ENCODE measurements at places on chromosomes 16 and 17.

- no peak for DNase-seq
Measured at GRCh38 chr17:11797803-11798202, 199.5 kb downstream of the ZNF18 start.

DNA sequence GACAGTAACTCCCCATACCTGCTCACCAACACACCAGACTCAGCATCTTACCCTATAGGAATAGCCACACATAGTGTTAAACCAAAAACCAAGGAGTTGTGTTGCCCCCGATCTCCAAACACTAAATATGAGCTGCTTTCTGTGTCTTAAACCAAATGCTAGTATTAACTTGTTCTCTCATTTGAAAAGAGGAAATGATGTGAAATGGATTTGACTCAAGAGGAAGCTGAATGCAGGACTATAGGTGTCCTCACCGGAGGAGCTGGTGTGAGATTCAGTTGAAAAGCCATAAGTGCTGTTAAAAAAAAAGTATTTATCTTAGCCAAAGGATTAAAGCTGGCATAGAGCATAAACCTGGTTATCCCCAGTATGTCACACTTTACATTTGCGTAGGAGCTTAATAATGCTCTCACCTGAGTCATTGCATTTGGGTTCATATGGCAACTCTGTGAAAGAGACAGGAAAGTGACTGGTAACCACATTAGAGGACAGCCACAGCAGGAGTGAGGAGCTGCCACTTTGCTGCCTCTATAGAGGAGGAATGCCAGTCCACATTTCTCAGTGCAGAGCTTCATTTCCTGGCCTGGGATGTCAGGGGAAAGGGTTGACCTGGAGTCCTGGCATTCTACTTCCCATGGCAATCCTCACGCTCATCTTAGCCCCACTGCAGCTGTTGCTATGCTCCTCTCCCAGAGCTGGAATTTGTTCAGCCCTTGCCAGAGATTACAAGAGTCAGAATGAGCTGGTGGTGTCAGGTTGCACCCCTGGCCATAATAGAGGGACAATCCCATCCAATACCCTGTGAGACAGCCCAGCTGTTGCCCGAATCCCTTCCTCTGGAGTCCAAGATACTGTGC is 143.3 kb upstream of the ANKFN1 start:
- no peak for DNase-seq

DNA sequence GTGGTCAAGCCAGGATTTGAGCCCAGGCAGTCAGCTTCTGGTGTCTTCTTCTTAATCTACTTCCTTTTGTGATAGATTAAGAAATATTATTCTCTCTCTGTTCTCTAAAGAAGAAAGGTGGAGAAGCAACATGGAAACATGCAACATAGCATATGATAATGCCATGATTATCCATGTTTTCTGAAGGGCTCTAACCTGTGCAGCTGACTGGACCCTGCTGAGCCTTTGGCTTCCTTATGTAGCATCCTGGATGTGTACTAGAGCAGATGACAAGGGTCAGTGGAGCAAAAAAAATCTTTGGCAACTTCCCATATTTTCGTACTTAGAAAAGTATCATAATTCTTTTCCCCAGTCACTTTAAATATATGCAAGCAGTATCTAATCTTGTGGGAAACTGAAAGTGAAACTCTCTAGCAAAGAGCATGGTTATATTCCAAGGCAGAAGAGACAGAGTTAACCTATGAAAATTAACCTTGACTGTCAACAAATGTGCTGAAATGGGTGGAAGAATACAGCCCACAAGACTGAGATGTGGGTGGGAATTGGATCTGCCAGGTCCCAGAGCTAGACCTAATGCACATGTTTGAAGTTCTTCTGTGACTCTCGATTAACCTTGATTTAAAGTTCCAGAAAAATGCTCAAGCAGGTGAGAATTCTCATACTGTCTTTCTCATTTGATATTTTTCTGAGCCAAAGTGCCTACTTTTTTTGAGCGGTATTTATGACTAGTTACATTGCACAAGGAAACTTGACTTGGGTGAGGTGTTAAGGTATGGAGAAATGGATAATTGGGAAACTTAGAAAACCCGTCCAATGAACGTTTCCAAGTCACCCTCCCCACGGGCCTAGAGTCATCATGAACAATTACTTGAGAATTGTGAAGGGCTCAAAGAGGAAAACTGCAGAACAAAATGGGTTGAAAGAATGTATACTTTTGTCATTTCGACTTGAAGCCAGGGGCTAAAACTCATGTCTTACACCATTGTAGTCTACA is 248.6 kb downstream of the FTO start:
- DNase-seq, result no peak

DNA sequence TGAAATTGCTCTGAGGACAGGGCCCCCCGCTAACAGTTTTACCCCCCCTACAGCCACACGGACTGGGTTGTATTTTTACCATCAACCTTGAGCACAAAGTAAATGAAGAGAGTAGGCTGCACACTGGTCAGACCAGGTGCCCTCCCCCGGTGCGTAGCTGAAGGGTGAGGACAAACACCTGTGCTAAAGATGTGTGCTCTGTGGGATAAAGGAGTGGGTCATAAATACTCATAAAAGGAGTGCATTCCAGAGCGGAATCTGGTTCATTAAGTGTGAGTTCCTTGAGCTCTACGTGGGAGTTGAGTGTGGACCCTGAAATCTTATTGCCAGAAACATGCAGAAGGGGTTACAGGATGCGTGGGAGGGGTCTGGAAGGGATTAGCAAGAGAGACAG is 217.0 kb downstream of the CCDC182 start:
- DNase-seq, result peak; percentile 46

DNA sequence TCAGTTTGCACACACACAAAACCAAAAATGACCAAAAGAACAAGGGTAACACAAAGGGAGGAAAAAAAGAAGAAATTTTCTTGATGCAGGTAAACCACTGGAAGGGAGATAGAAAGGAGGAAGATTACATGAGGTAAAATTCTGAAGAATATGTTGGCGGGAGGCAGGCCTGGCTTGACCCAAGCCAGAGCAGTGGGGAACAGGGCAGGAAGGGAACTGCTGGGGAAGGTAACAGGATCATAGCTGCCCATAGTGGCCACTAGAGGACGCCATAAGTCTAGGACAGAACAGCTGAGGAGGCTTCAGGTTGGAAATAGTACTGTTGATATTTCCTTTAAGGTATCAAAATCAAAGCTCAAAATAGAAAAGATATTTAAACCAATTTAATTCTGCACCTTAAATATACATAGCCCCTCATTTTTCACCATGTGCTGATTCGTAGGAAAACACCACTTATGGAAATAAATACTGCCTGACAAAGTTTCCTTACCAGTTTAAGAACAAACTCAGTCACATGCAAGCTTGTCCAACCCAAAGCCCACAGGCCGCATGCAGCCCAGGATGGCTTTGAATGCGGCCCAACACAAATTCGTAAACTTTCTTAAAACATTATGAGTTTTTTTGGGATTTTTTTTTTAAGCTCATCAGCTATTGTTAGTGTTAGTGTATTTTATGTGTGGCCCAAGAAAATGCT is 15.5 kb downstream of the VPS35 start:
- peak; percentile 17 for DNase-seq

- DNase-seq, result no peak
Measured at GRCh38 chr16:3774156-3774767, 56.9 kb upstream of the TRAP1 start.

DNA sequence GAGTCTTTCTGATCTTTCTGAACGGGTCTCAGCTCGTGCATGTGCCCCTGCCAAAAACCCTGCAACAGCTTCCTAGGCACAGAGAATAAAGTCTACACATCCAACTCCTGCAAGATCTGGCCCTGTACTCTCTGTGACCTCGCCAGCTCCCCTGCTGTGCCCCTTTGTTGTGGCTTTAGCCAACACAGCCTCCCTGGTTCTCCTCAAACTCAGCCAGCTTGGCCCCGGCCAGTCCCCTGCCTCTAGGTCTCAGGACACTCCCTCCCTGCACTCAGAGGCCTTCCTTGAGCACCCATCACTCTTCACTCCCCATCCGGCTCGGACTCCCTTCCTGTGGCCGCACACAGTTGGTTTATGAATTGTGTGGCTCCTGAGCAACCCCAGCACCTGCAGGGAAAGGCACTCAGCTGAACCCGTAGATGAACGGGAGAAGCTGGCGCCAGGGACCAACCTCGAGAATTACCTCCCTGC is 1.4 kb downstream of the CEP131 start:
- DNase-seq, result no peak

DNA sequence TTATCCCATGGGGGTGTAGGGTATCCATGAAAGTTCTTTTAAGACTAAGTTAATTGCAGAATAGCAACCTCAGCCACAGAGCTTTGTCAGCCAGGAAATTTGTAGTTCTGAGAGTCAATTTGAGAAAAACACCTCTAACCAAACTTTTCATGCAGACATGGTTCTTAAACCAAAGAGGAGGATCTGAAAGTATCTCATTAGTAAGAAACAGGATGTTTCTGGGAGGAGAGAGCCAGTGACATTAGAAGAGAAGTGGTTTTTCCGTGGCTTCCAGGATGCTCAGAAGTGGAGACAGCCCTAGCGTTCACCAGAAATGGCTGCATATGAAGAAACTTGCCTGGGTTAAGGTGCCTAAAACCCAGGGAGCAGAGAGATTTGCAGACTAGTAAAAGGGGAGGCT is 7.9 kb downstream of the GNAO1 start:
- no peak for DNase-seq

DNA sequence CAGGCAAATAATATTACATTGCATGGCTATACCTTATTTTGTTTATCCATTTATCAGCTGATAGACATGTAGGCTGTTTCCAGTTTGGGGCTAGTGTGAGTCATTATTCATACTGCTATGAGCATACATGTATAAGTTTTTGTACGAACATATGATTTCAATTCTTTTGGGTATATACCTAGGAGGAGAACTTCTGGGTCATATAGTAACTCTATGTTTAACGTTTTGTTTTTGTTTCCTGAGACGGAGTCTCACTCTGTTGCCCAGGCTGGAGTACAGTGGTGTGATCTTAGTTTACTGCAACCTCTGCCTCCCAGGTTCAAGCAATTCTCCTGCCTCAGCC is 2.4 kb upstream of the ITGAL start:
- no peak for DNase-seq

GRCh38 chr17:79970576-79971068 is 65.0 kb downstream of the TBC1D16 start:
- DNase-seq, result no peak

GRCh38 chr17:14299280-14300141 is 1.4 kb upstream of the HS3ST3B1 start:
- no peak for DNase-seq

- no peak for DNase-seq
Measured at GRCh38 chr17:49887086-49887743, 39.3 kb upstream of the TAC4 start.

DNA sequence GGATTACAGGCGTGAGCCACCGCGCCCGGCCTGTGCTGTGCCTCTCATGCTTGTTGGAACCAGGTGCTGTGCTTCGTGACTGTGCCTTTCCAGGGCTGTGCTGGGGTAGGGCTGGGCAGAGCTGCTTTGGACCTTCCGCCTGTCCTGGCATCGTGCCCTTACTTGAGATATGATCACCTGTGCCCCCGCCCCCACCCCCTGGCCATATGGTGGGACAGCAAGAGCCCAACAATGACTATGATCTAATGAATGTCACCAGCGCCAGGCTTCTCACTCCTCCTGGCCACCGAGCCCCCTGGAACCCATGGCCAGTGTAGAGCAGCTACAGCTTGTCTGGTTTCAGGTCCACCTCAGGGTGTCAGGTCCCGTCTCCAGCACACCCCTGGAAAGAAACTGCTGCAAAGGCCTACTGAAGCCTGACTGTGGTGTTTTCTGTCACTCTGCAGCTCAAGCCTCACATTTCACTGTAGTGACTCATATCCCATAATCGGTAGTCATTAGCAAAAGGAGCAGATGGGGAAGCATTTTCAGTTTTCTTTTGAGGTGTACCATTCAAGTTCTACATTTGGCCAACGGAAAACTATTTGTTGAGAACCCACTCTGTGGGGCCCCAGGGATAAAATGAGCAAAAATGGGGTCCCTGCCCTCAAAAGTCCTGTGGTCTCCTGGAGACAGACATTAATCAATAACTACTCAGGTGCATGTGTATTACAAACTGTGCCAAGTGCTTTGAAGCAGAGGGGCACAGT is 22.1 kb downstream of the FCSK start:
- no peak for DNase-seq

Data from DMS153 (cell line).